Activated naive CD4-positive, alpha-beta T cell treated with anti-CD3 and anti-CD28 coated beads, Interleukin-2, amount 50 U/mL, for 72 hours (primary cell): ENCODE measurements at places on chromosomes 1 and 21. TPM values are rescaled to one million over a fixed set of nuclear protein-coding genes. Genes with fewer than 3 reads are reported as not detected.

LCE3E gene
- total RNA-seq, result not detected

NTNG1 gene
- total RNA-seq, result not detected

LCE2B gene
- not detected for total RNA-seq

MROH9 gene
- total RNA-seq, result not detected
